Large intestine (tissue), 12 donors: ENCODE measurements at places on chromosomes 16 and 17. TPM values are rescaled to one million over a fixed set of nuclear protein-coding genes. Genes with fewer than 3 reads are reported as not detected.

IL4R gene
- polyA plus RNA-seq, result 50.6 TPM

AANAT gene
- polyA plus RNA-seq, result 0.13 TPM

KRT40 gene
- polyA plus RNA-seq, result 0.07 TPM

C16orf96 gene
- polyA plus RNA-seq, result 0.18 TPM

CRYBA1 gene
- not detected for polyA plus RNA-seq

KRTAP1-5 gene
- polyA plus RNA-seq, result not detected
